ENCODE measurements at places on chromosomes 1 and 21. TPM values are rescaled to one million over a fixed set of nuclear protein-coding genes. Genes with fewer than 3 reads are reported as not detected.
A peak's percentile ranks its signal among the peaks of the same experiment; 100 is the strongest.

GRCh38 chr21:38386967-38387366 is 111.3 kb downstream of the ERG start:
- no peaks in the 10 kb centered on the region for H3K4me1 ChIP-seq
- H3K27ac ChIP-seq = no peak overlapping the region
- no peak for DNase-seq
- no peaks in the 10 kb centered on the region for H3K36me3 ChIP-seq
- H3K4me3 ChIP-seq = no peak overlapping the region
- H3K27me3 ChIP-seq = peaks cover 12% of the 10 kb centered on the region

DNA sequence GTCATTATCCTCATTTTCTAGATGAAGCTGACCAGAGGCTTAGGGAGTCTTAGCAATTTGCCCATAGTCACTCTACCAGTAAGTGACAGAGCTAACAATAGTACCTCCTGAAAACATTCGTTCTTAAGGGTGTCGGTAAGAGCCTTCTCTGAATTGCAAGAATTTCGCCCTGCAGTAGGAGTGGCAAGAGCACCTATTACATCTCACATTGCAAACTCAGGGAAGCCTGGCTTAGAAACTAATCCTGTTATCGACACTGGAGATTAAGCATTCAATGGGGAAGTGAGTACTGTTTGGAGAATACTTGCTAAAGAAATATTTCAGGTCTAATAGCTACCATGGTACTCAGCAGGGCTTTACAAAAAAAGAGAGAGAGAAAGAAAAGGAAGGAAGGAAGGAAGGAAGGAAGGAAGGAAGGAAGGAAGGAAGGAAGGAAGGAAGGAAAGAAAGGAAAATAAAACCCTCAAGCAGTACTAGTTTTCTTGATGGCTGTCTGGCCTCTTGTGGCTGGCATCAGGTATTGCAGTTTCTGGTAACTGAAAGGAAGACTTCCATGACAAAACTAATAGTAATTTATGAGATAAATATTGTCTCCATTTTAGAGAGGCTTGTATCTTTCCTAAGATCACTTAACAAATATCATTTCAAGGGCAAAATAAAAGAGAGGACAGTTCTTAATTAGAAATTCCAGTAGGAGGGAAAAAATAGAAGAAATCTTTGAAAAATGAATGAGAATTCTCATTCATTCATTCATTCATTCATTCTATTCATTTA is 10.4 kb downstream of the C1orf226 start:
- peaks cover 4% of the 10 kb centered on the region for H3K27me3 ChIP-seq
- no peak for DNase-seq
- no peaks in the 10 kb centered on the region for H3K36me3 ChIP-seq
- H3K4me1 ChIP-seq = no peaks in the 10 kb centered on the region

GRCh38 chr1:228176461-228177182 is 11.0 kb downstream of the IBA57 start:
- no peak overlapping the region for H3K4me3 ChIP-seq
- peaks cover 6% of the 10 kb centered on the region for H3K4me1 ChIP-seq
- no peaks in the 10 kb centered on the region for H3K27me3 ChIP-seq
- H3K27ac ChIP-seq = no peak overlapping the region

- no peaks in the 10 kb centered on the region for H3K27me3 ChIP-seq
- peak; percentile 94 for DNase-seq
- peak within 1 kb of the TSS; percentile 92 for H3K4me3 ChIP-seq
- peaks cover 63% of the 10 kb centered on the region for H3K4me1 ChIP-seq
Observed at GRCh38 chr1:203765029-203765837, at the start of gene LAX1. Gene LAX1, plus strand, starts transcription at chr1:203765183. Its CDS starts 383 bp downstream, at chr1:203765566.

- no peaks in the 10 kb centered on the region for H3K27me3 ChIP-seq
- H3K4me1 ChIP-seq = no peaks in the 10 kb centered on the region
- H3K36me3 ChIP-seq = peaks cover 73% of the 10 kb centered on the region
- no peak overlapping the region for H3K4me3 ChIP-seq
- no peak overlapping the region for H3K27ac ChIP-seq
Observed at GRCh38 chr1:21705303-21705980, 36.3 kb upstream of the RAP1GAP start.

GRCh38 chr1:205811660-205812059 is 1.3 kb downstream of the SLC41A1 start:
- peaks cover 9% of the 10 kb centered on the region for H3K36me3 ChIP-seq
- peak overlapping the region; percentile 97 for H3K4me3 ChIP-seq
- no peak overlapping the region for H3K27ac ChIP-seq
- H3K4me1 ChIP-seq = peaks cover 64% of the 10 kb centered on the region
- H3K27me3 ChIP-seq = no peaks in the 10 kb centered on the region

Gene KAZN
- 0.55 TPM for total RNA-seq

Gene VPS45
- 10.7 TPM for total RNA-seq

Gene NOTCH2NLA
- total RNA-seq = 18.2 TPM
